ENCODE measurements at places on chromosomes 3 and 15. TPM values are rescaled to one million over a fixed set of nuclear protein-coding genes. Genes with fewer than 3 reads are reported as not detected.

The SCAANT1 gene
- total RNA-seq, result not detected

DNA sequence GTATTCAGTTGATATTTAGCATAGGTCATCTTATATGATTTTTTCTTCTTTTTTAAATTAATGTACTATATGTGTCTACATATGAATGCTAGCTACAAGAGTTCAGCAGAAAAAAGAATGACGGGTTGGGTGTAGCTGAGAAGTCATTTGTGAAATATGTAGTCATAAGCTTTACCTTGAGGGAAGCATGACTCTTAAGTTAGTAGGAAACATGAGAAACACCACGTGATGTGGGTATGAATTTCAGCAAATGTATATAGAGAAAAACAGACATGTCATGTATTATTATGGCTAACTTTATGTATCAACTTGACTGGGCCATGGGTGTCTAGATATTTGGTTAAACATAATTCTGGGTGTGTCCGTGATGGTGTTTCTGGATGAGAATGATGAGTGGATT, 125.0 kb downstream of the RAP2B start:
- no peak overlapping the region for H3K27ac ChIP-seq
- no peak for DNase-seq
- H3K27me3 ChIP-seq, result no peaks in the 10 kb centered on the region
- H3K4me3 ChIP-seq, result no peak overlapping the region

DNA sequence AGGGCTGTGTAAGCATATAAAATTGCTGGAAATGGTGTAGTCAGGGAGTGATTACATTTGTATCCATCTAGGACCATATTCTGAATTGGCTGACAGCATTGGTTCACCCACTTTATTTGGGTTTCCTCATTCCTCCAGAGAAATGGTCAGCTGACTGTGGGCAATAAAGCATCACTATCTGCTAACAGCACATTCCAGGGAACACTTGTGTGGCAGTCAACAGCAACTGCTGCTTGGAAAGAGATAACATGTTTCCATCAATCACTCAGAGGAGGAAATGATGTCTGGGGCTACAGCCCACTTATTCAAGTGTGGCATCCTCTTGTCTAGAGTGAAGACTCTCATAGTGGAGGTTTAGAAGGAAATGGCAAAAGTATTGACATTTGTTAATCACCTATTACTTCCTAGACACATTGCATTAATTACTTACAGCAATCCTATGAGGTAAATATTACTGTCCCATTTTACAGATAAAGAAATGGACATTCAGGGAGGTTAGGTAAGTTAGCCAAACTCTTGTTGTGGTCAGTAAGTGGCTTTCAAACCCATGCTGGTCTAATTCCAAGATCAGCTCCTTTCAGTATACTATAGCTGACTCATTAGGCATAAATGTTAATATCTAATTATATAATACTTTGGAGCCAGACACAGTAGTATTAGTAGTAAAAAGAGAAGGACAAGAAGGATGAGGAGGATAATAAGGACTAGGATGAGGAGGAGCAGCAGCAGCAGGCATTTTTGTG, 247.8 kb downstream of the ALCAM start:
- H3K27me3 ChIP-seq, result no peaks in the 10 kb centered on the region
- DNase-seq, result no peak
- H3K27ac ChIP-seq, result no peak overlapping the region
- H3K4me1 ChIP-seq, result no peaks in the 10 kb centered on the region

DNA sequence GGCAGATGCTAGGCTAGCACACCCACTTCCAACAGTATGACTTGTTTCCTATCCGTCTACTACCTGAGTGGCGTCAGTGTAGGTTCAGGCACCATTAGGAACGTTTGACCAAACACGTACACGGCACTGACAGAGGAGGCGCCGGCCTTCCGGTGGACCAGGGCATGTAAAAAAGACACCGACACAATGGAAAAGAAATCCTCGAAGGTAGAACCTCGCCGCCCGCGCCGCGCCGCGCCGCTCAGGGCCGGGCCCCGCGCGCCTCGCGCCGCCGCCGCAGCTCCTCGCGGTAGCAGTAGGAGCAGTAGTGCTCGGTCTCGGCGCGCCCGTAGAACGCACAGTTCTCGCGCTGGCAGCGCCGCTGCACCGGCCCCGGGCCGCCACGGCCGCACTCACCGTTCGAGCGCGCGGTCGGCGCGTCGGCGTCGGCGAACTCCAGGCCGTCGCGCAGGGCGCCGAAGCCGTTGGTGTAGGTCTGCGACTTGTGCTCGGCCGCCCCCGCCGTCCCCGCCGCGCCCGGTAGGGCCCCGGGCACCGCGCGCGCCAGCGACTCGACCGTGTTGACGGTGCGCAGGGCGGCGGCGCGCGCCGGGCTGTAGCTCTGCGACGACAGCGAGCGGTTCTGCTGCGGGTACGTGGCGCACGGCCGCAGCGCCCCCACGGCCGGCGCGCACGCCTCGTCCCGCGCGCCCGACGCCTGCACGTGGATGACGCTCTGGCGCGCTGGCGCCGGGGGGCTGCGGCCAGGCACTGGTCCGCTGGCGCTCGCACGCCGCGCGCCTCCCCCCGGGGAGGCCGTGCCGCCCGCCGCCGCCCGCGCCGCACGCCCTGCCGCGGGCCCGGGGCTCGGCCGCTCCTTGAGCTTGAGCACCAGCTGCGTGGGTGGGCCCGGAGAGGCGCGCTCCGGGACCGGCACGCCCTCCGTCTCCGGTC, 156.7 kb downstream of the KLF13 start:
- no peaks in the 10 kb centered on the region for H3K36me3 ChIP-seq
- H3K27ac ChIP-seq, result no peak overlapping the region
- peaks cover 31% of the 10 kb centered on the region for H3K4me1 ChIP-seq
- H3K4me3 ChIP-seq, result peak overlapping the region; percentile 22

DNA sequence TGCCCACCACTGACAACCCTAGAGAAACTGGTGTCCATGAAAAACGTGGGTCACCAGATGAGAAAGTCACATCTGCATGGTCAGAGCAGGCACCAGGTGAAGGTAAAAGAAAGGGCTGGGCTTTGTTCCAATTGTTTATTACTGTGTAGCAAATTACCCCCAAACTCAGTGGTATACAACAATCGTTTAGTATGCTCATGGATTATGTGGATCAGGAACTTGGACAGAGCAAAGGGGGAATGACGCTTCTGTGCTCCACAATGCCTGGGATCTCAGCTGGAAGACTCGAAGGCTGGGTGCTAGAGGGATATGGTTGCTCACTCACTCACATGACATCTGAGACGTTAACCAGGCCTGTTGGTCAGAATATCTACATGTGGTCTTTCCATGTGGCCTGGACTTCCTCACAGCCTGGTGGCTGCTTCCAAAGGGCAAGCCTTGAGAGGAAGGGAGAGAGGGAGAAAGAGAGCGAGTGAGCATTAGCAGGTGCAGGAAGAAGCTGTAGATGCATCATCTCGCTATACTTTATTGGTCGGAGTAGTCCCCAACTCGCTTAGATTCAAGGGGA, 44.9 kb downstream of the LPP start:
- no peaks in the 10 kb centered on the region for H3K27me3 ChIP-seq
- H3K4me1 ChIP-seq, result peaks cover 21% of the 10 kb centered on the region
- no peak for DNase-seq
- H3K27ac ChIP-seq, result no peak overlapping the region
- H3K4me3 ChIP-seq, result no peak overlapping the region

- no peaks in the 10 kb centered on the region for H3K36me3 ChIP-seq
- peaks cover 9% of the 10 kb centered on the region for H3K4me1 ChIP-seq
- H3K27ac ChIP-seq, result peak overlapping the region; percentile 85
- no peak for DNase-seq
- H3K4me3 ChIP-seq, result peak overlapping the region; percentile 99
Measured at GRCh38 chr3:23203708-23204330, 692 bp downstream of the UBE2E2 start.

The RETNLB gene
- not detected for total RNA-seq

The CYP19A1 gene
- 0.42 TPM for total RNA-seq

The FEZF2 gene
- 2.9 TPM for total RNA-seq

GRCh38 chr15:95990833-95991232, 339.7 kb upstream of the NR2F2 start:
- DNase-seq, result no peak
- H3K27ac ChIP-seq, result no peak overlapping the region
- H3K27me3 ChIP-seq, result peaks cover 27% of the 10 kb centered on the region
- H3K36me3 ChIP-seq, result no peaks in the 10 kb centered on the region

DNA sequence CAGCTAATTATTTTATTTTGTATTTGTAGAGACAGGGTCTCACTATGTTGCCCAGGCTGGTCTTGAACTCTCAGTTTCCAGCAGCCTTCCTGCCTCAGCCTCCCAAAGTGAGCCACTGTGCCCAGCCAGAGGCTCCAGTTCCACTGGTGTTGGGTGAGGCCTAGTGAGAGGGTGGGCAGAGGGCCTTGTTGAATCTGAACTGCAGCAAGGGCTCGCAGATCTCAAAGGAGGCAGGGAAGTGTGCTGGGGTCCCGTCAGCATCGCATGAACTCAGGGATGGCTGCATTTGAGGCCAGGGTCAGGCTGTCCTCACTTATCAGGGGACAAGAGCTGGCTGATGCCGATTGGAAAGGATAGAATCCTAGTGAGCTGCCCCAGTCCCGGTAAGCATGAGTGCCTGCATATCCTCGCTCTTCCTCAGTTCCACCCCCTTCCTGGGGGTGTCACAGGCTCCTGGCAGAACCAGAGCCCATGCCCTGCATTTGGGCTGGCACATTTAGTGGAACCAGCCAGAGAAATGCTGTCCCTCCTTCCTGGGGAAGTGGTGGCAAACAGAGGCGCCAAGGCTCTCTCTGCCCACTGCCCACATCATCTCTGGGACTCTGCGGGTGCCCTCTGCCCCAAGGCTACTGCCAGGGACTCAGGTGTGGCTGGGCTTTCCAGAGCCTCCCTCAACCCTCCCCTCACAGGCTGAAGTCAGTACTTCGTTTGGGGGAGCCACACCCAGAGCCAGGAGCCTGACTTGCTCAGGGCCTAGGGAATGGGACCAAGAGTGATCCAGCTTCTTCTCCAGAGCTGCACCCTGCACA, 24.1 kb downstream of the ALS2CL start:
- H3K4me1 ChIP-seq, result no peaks in the 10 kb centered on the region
- no peak overlapping the region for H3K4me3 ChIP-seq
- H3K27me3 ChIP-seq, result no peaks in the 10 kb centered on the region

The C3orf22 gene
- not detected for total RNA-seq

GRCh38 chr15:100891307-100892012, 11.8 kb downstream of the ALDH1A3 start:
- peaks cover 9% of the 10 kb centered on the region for H3K27me3 ChIP-seq
- no peak for DNase-seq
- H3K36me3 ChIP-seq, result no peaks in the 10 kb centered on the region
- peaks cover 3% of the 10 kb centered on the region for H3K4me1 ChIP-seq
- no peak overlapping the region for H3K4me3 ChIP-seq

The PRRT3 gene
- 1.4 TPM for total RNA-seq

- H3K4me3 ChIP-seq, result no peak overlapping the region
- DNase-seq, result no peak
- H3K36me3 ChIP-seq, result no peaks in the 10 kb centered on the region
- no peaks in the 10 kb centered on the region for H3K4me1 ChIP-seq
- no peaks in the 10 kb centered on the region for H3K27me3 ChIP-seq
- no peak overlapping the region for H3K27ac ChIP-seq
Measured at GRCh38 chr3:21158861-21159542, 592.0 kb downstream of the ZNF385D start.

GRCh38 chr3:134239538-134239937, 11.1 kb downstream of the RYK start:
- DNase-seq, result no peak
- no peaks in the 10 kb centered on the region for H3K27me3 ChIP-seq
- H3K4me1 ChIP-seq, result peaks cover 3% of the 10 kb centered on the region
- no peaks in the 10 kb centered on the region for H3K36me3 ChIP-seq

DNA sequence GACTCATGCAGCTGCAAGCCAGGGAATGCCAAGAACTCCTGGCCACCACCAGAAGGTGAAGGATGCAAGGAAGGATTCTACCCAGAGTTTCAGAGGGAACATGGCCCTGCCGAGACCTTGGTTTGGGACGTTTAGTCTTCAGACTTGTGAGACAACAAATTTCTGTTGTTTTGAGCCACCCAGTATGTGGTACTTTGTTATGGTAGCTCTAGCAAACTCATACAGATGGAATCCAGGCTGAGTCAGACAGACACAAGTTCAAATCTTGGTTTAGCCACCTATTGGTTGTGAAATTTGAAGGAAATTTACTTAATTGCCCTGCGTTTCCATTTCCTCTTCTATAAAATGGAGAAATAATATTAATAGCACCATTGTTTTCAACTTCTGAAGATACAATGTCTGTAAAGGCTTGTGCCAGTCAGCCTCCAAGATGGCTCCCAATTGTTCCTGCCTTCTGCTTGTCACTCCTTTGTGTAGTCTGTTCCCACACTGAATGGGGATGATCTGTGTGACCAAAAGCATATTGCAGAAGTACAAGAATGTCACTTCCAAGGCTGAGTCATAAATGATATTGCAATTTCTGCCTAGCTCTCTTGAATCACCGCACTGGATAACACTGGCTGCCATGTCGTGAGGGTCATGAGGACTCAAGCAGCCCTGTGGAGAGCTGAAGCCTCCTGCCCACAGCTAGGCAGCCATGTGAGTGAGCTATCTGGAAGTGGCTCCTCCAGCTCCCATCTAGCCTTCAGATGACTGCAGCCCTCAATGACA, 223.5 kb upstream of the PROK2 start:
- H3K4me3 ChIP-seq, result no peak overlapping the region
- no peaks in the 10 kb centered on the region for H3K4me1 ChIP-seq
- no peak overlapping the region for H3K27ac ChIP-seq
- H3K27me3 ChIP-seq, result no peaks in the 10 kb centered on the region

The LINGO1 gene
- 0.24 TPM for total RNA-seq

The GOLIM4 gene
- 8.8 TPM for total RNA-seq

DNA sequence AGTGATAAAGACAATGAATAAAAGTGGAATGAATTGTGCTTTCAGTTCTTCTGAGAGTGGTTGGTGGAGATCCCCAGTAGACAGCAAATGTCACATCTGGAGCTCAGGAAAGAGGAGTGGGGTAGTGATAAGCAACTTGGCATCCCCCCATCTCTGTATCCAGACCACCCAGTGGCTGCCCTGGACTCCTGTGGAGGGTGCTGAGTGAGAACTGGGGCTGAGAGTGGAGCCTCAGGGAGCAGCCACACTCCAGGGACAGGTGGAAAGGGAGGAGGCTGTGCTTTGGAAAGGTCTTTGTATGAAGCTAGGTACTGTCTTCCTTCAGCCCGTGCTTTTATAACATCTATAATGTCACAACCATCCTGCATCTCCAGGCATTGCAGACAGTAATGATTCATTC, 85.6 kb upstream of the RASGRF1 start:
- no peak overlapping the region for H3K4me3 ChIP-seq
- peaks cover 2% of the 10 kb centered on the region for H3K27me3 ChIP-seq
- no peak for DNase-seq
- H3K27ac ChIP-seq, result no peak overlapping the region
- H3K4me1 ChIP-seq, result no peaks in the 10 kb centered on the region

GRCh38 chr15:70566047-70566835, 197.1 kb downstream of the UACA start:
- no peak for DNase-seq
- no peaks in the 10 kb centered on the region for H3K4me1 ChIP-seq
- no peak overlapping the region for H3K27ac ChIP-seq
- no peak overlapping the region for H3K4me3 ChIP-seq
- H3K36me3 ChIP-seq, result no peaks in the 10 kb centered on the region
- no peaks in the 10 kb centered on the region for H3K27me3 ChIP-seq

DNA sequence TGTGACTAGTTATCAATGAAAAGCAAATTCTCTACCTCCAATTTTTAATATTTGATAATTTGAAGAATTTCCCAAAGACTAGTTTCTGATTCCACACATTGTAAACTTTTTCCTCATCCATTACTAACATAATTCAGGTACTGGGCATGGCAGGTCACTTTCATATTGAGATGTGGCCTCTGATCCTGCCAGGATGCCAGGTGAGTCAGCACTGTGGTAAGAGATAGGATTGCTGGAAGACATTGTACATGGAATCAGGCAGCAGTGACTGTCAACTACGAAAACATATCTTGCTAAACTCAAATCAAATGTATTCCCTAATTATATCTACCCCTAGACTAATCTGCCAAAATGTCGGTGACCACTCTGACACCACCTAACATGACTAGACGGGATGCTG, 33.2 kb upstream of the POU1F1 start:
- H3K27me3 ChIP-seq, result no peaks in the 10 kb centered on the region
- no peaks in the 10 kb centered on the region for H3K36me3 ChIP-seq
- no peaks in the 10 kb centered on the region for H3K4me1 ChIP-seq
